Upper lobe of right lung (tissue), 1 donor: ENCODE measurements at places on chromosomes 3 and 15.

DNA sequence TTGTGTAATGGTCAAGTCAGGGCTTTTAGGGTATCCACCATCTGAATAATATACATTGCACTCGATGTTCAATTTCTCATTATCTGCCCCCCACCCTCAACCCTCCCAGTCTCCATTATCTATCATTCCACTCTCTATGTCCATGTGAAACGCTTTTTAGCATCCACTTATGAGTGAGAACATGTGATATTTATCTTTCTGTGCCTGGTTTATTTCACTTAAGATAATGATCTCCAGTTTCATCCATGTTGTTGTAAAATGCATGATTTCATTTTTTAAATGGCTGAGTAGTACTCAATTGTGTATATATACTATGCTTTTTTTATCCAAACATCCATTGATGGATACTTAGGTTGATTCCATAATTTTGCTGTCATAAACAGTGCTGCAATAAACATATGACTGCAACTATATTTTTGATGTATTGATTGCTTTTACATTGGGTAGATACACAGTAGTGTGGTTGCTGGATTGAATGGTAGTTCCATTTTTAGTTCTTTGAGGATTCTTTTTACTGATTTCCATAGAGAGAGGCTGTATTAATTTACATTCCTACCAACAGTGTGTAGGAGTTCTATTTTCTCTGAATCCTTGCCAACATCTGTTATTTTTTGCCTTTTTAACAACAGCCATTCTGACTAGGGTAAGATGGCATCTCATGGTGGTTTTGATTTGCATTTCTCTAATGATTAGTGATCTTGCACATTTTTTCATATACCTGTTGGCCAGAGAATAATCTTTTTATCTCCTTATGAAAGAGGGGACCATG, 332.9 kb upstream of the TGFBR2 start:
- no peak for DNase-seq

- no peak for DNase-seq
Measured at GRCh38 chr3:187213616-187214015, 16.3 kb downstream of the RTP1 start.

DNA sequence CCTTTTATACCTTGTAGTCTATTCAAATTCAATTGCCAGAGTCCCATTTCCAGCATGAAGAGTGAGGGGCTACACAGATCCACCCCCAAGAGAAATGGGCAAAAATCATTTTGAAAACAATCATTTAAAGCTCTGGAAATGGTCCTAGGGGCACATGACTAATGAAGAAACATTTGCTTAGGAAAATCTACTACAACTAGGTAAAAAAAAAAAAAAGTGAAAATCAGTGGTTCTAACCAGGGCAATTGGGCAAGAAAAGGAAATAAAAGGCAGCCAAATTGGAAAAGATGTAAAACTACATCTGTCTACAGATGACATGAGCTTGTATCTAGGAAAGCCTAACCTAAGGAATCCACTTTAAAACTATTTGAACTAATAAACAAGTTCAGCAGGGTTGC, 9.4 kb downstream of the IMPG2 start:
- DNase-seq = no peak

- DNase-seq = no peak
Measured at GRCh38 chr3:3699816-3700633, 99.2 kb upstream of the LRRN1 start.

- no peak for DNase-seq
Measured at GRCh38 chr3:43349716-43350115, 63.4 kb downstream of the SNRK start.

DNA sequence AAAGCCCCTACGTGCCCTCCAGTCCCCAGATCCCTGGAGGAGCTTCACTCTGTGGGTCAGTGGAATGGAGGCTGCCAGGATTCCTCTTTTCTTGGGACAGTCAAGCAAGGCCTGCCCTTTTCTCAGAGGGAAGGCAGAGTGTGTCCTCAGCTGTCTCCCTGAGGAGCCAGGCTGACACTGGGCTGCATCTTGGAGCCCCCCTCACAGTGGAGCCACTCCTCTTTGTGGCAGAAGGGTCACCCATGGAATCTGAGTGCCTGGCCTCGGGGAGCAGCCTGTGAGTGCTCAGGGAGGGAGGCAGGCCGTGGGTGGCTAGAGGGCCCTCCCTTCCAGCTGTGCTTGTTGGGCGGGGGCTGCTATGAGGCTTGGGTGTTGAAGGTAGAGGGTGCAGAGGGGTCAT, 41.2 kb downstream of the BOC start:
- DNase-seq = no peak

DNA sequence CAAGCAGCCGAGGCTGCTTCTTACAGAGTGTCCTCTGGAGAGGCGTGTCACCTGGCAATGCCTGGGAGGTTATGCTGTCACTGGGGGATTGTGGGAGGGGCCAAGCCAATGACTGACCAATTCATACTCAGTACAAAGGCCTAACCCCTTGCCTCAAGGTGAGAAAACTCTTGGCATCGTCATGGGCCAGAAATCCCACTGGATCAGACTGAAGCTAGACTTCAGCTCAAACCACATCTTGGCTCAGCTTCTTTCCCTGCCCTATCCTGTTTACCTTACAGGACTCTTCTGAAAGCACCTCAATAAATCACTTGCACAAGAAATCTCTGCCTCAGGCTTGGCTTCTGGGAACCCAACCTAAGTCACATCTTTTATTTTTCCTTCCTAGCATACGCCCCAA, 9.5 kb downstream of the ANAPC13 start:
- no peak for DNase-seq

DNA sequence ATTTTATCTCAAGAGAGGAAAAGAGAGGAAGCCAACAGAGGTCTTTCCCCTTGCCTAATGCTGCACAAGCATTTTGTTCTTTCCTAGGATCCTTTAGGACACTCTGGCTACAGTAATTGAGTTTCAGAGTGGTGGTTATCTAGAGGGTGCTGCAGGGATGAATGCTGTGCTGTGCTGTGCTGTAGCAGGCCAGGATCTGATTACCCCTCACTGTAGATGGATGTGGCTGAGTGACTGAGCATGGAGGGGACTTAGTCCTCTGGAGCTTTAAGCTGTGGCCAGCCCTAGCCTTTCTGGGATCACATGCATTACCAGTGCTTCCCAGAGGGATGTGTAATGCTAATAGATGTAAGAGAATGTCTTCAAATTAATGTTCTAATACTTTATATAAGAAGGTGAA, 94.8 kb downstream of the SLC9A9 start:
- no peak for DNase-seq

GRCh38 chr15:62457100-62457499, 292.0 kb upstream of the C2CD4B start:
- no peak for DNase-seq
